Activated CD8-positive, alpha-beta memory T cell treated with anti-CD3 and anti-CD28 coated beads for 24 hours (primary cell): ENCODE measurements at places on chromosomes 7 and 10.

DNA sequence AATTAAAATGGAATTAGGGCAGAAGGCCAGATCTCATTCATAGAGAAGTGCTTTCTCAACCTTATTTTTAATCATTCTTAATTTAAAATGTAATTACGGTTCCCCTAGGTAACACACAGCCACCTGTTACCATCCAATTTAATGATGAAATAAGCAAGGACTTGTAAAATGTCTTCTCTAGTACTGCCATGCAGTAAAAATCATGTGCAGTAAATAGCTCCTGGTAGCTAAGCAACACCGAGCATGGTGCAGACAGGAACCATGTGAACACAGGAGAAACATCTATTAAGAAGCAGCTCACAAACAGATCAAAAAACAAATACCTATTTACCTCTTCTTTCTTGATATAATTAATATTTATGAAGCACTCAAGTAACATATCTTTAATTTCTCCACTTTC is 15.1 kb downstream of the NCAPG2 start:
- no peak for DNase-seq

- DNase-seq, result no peak
Measured at GRCh38 chr7:106767498-106768323, 97.4 kb upstream of the PIK3CG start.

GRCh38 chr7:2158331-2159175 is 74.2 kb downstream of the MAD1L1 start:
- DNase-seq, result no peak

GRCh38 chr7:38451840-38452239 is 178.4 kb upstream of the TARP start:
- no peak for DNase-seq

DNA sequence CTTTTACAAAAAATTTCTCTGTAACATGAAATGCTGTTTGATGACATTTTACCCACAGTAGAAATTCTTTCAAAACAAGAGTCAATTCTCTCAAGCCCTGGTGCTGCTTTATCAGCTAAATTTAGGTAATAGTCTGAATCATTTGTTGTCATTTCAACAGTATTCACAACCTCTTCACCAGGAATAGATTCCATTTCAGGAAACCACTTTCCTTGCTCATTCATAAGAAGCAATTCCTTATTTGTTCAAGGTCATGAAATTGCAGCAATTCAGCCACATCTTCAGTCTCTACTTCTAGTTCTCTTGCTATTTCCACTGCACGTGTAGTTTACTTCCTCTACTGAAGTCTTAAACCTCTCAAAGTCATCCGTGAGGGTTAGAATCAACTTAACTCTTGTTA is 14.1 kb downstream of the STAG3 start:
- DNase-seq, result no peak

DNA sequence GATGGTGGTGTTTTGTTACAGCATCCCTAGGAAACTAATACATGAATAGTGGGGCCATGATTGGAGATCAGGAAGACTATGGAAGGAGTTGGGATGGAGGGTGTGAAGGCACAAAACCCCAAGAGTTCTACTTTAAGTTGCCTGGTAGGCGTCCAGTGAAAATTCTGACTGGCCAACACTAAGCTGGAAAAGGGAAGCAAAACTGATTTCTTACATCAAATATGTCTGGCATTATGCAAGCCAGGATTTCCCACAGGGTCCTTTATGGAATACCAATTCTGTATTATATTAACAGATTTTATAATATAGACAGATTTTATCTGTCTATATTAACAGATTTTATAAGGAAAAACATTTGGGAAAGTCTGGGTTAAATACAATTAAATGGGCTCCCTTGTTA is 16.2 kb downstream of the CPVL start:
- no peak for DNase-seq

GRCh38 chr10:29555746-29556481 is 78.9 kb downstream of the SVIL start:
- no peak for DNase-seq

- no peak for DNase-seq
Measured at GRCh38 chr7:112669306-112669705, 120.9 kb downstream of the TMEM168 start.

- no peak for DNase-seq
Measured at GRCh38 chr10:128274938-128275337, 148.7 kb upstream of the MKI67 start.

GRCh38 chr7:123784263-123784662 is 35.5 kb upstream of the WASL start:
- no peak for DNase-seq

DNA sequence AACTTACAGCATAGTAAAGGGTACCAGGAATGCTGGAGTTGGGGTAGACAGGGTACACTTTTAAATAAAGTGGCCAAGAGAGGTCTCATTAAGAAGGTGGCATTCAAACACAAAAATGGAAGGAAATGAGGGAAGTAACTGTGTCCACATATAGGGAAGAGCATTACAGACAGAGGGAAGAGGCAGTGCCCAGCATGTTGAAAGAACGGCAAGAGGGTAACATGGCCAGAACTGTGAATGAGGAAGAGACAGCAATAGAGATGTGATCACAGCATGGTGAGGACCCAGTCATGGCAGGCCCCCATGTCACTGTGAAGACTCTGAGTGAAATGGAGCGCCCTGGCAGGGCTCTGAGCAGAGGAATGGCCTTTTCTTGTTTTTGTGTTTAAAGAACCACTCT is 35.1 kb upstream of the ZNRF2 start:
- DNase-seq, result no peak

GRCh38 chr7:71278257-71278656 is 146.3 kb downstream of the GALNT17 start:
- no peak for DNase-seq

DNA sequence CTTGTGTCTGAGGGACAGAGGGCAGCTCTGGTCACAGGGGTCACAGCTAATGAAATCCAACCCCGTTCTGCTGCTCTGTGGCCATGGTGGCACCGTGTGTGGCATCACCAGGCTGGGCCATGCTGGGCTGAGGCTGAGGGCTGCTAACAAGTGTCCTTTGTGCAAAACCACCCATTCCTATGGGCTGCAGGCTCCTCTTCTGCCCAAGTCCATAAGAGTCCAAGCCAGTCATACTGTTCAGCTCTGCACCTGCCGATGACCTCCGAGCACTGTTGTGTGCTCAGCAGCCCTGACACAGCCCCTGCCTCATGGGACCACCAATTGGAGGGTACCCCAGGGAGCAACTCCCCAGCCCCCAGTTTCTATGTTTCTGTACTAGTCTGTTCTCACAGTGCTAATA is 133.1 kb downstream of the WDR11 start:
- DNase-seq, result no peak

DNA sequence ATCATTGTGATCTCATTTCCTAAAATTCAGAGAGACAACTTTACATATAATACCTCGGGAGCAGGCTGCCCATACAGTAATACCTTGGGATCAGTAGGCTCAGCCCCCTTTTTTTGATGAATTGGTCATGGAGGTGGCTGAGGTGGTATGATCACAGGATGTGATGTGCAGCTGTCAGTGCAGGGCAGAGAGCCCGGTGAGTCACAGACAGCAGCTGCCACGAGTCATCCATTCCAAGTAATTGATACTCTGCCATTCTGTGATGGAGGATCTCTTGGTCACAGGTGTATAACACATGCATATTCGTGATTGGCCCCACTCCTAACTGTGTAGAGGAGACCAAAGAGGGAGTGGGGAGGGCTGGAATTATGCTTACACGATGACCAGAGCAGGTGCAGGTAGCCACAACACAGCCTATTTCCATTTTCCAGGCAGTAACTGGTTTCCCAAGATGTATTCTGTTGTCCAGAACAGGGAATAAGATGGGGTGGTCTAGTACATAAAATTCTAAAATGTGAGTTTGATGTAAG is 14.1 kb downstream of the NRCAM start:
- DNase-seq, result no peak

GRCh38 chr10:126565441-126565840 is 105.1 kb downstream of the C10orf90 start:
- no peak for DNase-seq

DNA sequence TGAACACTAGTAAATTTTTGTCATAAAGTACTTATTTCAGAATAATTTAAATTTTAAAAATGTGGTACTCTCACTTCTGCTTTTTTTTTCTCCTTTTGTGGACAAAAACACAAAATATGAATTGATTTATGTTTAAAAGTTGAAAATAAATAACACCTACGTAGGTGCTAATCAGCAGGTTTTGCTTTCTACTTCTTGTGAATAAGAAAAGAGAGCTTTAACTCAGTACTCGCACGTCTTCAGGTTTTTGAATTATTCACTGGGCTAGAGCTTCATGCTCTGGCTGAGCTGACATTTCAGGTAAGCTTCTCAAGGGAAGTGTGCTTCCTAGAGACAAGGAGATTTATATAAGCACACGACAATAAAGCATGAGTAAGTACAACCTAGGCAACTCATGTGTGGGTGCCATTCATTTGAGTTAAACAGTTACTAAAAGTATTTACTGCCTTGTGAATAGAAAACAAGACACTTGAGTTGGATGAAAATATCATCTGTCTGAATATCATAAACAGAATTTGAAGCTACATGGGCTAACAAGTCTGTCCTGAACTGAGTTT is 190.0 kb upstream of the POT1 start:
- DNase-seq, result no peak

GRCh38 chr10:88383276-88383675 is 199.8 kb downstream of the RNLS start:
- no peak for DNase-seq

DNA sequence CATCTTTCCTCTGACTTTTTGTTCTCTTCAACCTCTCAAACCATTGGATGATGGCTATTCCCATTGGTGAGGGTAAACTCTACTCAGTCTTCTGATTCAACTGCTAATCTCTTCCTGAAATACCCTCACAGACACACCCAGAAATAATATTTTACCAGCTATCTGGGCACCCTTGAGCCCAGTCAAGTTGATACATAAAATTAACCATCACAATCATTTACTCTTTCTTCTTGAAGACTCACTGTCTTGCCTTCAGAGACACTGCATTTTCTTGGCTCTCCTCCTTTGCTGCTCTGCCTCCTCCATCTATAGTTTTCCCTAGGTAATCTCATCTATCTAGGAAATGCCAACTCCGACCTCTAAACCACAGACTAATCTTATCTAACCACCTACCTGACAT is 12.6 kb upstream of the PRRT4 start:
- DNase-seq, result no peak

DNA sequence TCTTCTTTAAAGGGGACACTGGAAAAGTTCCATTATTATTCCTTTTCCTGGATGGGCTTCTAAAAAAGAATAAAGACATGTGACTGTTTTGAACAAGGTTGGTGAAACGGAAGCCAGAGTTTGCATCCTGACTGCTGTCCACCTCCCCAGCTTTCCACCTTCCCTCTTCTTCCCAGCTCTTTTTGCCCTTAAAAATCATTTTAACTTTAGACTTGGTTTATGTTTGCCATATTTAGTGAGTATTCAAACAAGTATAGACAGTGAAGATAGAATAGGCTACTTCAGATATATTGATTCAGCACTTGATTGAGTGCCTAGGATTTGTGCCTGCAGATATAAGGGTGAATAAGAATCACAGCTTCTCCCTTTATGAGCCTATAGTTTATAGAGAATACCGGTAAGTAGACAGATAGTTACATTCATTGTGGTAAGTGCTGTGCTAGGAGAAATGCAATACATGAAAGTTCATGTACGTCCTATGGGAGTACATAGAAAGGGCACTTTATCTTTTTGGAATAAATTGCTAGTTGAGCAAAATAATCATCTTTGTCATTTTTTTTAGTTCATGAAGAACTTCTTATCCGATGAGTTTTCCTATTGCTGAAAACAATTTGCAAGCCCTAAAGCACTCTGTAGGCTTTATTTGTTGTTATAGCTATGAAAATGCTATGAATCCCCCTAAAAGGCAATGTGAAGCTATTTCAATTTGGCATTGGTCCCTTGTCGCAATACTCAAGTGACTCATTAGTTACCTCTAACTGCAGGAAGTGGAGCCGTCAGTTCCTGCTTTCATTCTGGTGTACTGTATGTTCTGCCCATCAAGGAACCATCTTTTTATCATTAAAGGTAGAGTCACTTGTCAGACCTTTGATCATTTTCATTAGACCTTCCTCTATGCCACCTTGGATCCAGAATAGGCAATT is 57.2 kb upstream of the STRIP2 start:
- no peak for DNase-seq

- no peak for DNase-seq
Measured at GRCh38 chr7:127678337-127678736, 26.3 kb downstream of the SND1 start.

GRCh38 chr10:70784016-70784415 is 1.2 kb downstream of the TBATA start:
- DNase-seq, result no peak

DNA sequence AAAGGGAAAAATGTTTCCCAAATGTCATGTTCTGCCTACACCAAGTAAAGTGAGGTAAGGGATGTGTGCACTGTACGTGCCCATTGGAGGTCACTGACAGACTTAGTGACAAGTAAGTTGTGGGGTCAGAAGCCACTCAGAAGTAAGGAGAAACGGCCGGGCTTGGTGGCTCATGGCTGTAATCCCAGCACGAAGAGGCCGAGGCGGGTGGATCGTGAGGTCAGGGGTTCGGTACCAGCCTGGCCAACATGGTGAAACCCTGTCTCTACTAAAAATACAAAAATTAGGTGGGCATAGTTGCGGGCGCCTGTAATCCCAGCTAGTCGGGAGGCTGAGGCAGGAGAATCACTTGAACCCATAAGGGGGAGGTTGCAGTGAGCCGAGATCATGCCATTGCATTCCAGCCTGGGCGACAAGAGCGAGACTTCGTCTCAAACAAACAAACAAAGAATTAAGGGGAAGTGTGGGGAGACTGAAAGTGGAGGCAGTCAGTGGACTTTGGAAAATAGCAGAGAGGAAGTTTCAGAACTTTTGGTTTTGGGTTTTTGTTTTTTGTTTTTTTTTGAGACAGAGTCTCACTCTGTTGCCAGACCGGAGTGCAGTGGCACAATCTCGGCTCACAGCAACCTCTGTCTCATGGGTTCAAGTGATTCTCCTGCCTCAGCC is 114.8 kb downstream of the WDFY4 start:
- DNase-seq, result no peak

- no peak for DNase-seq
Measured at GRCh38 chr7:17617380-17617779, 318.9 kb downstream of the AHR start.

GRCh38 chr10:77350711-77351119 is 286.9 kb downstream of the KCNMA1 start:
- no peak for DNase-seq

GRCh38 chr7:140322759-140323158 is 75.6 kb downstream of the SLC37A3 start:
- DNase-seq, result no peak

- DNase-seq, result no peak
Measured at GRCh38 chr7:28077616-28078015, 103.0 kb downstream of the JAZF1 start.

GRCh38 chr7:22589641-22590201 is 89.7 kb upstream of the STEAP1B start:
- DNase-seq, result no peak

DNA sequence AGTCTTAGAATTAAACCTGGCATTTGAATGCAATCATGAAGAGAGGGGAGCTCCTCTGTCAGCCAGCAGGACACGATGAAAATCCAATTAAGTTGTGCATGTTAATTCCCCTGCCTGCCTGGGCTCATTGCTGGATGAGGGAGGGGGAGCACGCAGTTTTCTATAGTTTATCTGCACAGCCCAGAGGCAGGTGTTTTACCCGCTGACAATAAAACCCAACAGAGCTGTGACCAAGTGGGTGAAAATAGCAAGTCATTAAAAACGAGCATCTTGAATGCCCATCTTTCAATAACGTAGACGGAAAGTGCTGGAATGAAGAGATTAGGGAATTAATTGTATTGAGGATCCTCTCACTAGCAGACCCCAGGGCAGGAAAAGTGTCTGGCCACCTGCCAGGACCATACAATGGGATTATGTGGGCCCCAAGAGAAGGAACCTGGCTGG is 100.1 kb upstream of the FAM20C start:
- DNase-seq, result no peak
